ENCODE measurements at places on chromosomes 1 and 21.

GRCh38 chr1:48329486-48329885 is 107.0 kb downstream of the SLC5A9 start:
- no peak for DNase-seq

GRCh38 chr1:74481607-74482006 is 30.8 kb downstream of the LRRC53 start:
- DNase-seq = no peak

- no peak for DNase-seq
Measured at GRCh38 chr1:182278144-182279054, 113.2 kb downstream of the GLUL start.

- DNase-seq = no peak
Measured at GRCh38 chr1:203550846-203551245, 56.9 kb downstream of the OPTC start.

DNA sequence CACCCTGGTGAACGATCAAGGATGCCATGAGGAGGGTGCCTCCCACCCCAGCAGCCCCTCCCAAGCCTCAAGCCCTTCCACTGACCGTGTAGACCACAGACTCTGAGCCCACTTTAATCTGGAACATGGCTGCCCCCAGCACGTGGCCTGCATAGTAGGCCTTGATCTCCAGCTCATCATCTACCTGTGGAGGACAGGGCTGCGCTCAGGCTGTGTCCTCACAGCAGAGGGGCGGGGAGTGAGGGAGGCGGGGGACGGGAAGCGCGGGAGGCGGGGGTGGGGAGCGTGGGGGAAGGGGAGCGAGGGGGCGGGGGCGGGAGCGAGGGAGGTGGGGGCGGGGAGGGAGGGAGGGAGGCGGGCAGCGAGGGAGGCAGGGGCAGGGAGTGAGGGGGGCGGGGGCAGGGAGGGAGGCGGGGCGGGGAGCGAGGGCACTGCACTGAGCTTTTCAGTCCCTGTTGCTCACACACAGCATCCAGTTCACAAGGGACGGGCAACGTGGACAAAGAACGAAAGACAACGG is 7.1 kb downstream of the PUSL1 start:
- no peak for DNase-seq

DNA sequence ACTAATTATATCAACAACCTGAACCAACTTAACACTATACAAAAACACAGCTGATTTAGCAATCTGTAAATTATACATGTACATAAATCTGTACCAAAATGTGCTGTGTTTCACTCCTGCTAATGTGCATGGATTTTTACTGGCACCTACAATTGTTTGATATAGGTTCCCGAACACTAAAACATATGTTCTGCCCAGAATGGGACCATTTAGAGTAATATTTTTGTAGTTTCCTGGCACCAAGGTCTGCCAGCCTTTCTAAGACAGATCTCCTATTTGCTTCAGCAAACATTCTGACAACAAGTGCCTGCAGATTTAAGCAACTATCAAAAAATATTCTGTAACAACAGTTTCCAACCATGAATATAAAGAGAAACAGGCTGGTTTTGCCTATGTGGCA is 4.2 kb downstream of the KCNH1 start:
- no peak for DNase-seq

DNA sequence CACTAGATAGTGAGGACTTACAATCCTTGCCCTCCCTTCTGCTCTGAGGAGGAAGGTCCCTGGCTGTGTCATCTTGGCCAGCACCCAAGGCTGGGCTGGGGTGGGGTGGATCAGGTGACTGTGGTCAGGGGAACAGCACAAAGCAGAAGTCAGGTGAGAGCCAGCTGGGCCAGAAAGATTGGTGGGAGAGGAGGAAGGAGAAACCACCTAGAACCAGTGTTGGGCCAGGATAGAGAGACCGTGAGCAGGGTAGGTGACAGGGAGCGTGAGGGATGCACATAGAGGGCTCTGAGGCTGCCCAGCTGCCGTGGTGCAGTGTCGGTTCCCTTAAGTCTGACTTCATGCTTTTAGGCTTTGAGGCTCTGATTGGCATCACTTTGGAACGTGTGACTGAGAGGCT is 22.7 kb downstream of the NCF2 start:
- DNase-seq = no peak

DNA sequence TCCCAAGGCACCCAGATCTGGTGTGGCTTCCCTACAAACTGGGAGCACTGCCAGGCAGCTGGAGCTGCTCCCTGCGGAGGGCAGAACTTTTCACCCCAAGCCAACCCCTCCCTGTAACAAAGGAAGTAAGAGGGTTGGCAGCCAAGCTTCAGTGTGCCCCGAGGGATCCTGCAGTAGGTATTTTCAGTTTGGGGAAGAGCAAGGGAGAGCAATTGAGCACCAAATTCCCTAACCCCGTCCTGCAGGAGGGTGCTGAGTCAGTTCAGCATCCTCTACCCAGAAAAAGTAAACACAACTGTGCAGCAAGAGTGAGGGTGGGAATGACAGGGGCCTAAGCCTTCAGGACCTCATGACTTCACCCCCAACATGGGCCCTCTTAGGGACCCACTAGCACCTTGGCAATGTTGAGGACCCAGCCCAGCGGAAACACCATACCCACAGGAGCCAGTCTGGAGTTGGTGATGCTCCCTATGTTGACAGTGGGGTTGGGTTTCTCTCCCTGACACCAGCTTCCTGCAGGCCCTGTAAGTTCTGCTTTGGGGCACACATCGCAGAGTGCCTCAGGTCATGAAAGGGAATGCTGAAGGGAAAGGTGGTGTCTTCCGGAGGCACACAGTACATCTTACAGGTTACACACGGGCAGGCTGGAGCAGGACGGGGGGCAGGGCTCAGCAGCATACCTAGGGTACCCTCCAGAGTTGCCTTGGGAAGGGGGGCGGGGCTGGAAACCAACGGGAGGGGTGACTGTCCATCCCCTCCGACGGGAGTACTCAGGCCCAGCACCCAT is 14.8 kb downstream of the SH3BP5L start:
- DNase-seq = no peak

DNA sequence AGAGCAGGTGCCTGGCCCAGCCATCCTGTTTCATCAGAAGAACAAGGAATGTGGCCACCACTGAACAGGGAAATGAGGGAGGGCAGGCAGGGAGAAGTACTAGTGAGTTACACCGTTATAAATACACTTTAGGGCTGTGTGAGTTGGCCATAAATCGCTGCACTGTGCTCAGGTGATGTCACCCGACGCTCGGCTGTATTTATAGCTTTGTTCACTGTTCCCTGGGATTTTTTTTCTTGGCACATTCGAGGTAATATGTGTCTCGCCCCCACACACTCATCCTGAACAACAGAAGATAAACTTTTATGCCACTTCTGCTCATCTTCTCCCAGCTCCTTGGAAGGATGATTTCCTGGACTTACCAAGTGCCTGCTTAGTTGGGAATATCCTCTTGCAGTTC is 9.0 kb upstream of the KIRREL1 start:
- no peak for DNase-seq

DNA sequence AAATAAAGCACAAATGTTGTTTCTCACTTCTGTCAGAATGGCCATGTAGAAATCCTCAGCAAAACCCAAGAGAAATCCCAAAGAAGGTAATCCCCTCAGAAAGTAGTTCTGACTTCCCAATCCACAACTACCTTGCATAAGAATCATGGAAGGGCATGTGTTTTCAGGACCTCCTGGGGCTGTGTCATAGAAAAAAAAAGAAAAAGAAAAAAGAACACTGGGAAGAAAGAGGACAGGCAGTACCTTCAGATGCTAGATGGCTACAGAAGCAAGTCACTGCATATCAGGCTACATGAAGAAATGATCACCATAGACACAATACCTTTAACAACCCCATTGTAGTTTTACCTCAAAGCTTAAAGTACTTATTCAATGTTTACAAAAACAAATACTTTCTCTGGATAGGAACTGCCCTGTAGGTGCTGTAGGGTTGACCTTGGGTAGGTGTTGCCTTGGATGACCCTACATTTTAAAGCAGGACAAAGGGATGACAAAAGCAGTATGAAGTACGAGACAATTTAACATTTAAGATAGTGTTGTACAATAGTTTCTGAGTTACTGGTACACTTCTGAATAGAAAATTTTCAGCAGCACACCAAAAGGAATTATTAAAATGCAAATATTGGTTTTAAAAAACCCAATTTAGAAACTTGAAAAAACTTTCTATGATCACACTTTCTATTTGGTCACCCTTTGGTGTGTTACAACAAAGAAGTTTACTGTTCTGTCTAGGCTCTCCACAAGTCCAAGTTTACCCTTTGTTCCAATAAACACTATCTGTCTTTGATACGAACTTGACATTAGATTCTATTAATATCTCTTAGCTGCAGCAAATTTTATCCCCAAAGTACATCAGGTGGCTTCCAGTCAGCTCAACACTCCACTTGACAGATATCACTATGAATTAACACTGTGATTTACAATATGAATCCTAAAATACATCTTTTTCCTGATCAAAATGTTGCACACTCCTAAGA is 5.0 kb downstream of the TRIT1 start:
- no peak for DNase-seq

- DNase-seq = no peak
Measured at GRCh38 chr1:72105201-72105600, 177.1 kb downstream of the NEGR1 start.

- no peak for DNase-seq
Measured at GRCh38 chr21:14058566-14058965, 152.2 kb downstream of the LIPI start.

All from stimulated activated CD8-positive, alpha-beta memory T cell treated with anti-CD3 and anti-CD28 coated beads, Interleukin-15, amount 100 ng/mL, for 4 hours (primary cell).